Activated T-helper 9 cell treated with anti-CD3 and anti-CD28 coated beads, Interleukin-2, amount 50 U/mL, for 16 hours (primary cell): ENCODE measurements at places on chromosomes 11 and 22.

DNA sequence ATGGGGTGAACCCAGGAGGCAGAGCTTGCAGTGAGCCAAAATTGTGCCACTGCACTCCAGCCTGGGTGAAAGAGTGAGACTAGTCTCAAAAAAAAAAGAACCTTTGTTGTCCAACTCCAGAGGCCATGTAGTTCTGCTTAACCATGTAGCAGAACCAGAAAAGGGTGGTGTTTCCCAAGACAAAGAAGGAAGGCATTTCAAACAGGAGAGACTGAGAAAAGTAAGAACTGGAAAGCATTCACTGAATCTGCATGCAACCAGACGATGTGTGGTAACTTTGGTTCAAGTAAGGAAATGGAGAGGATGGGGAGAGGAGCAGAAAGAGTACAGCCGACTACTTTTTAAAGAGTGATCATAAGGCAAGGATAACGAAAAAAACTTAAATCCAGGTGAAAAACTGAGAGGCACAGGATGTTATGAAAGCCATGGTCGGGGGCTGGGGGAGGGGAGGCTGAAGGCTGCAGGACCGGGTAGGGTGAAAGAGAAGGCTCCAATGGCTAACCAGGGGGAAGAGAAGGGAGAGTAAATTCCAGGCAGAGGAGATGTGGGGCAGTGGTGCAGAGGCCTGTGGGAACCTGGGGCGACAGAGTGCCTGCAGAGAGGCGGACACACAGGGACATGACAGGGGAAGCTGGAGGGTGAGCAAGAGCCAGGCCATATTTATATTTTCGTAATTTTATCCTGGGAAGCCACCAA lies 48.8 kb downstream of the MAPK1 start:
- DNase-seq = no peak

DNA sequence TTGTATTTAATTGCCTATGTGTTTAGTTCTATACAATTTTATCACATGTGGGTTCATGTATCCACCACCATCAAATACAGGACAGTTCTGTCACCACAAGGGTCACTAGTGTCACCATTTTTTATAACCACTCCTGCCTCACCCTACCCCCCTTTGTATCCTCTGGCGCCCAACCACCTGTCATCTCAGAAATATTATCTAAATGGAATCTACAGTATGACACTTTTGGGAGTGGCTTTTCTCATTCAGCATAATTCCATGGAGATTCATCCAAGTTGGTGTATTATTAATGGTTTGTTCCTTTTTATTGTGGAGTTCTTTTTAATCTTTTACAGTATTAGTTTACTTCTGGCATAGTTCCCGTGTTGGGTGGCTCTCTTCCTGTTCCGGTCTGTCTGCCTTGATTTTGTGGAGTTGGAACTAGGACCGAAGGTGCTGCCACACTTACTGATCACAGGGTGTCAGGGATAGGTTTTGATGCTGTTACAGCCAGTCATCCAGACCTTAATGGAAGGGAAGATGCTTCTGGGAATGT lies 58.5 kb downstream of the TNRC6B start:
- no peak for DNase-seq

DNA sequence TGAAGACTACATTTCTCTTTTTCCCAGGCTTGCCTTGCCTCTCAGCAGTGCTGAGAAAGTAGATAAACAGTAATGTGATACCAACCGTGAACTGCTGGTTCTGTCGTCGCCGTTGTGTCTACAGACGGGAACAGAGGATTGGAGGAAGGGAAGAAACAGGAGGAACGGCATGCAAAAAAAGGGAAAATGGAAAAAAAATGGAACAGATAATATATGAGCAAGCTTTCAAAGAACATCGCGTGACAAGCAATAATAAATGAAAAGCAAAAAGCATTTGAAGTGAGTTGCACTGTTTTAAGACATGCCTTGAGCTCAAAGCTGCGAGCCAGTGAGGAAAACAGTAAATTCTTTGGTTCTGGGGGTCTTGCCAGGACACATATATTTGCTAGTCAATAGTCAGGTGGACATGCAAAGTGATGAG lies 305.9 kb downstream of the CADM1 start:
- DNase-seq = no peak

- peak; percentile 42 for DNase-seq
Observed at GRCh38 chr11:13668957-13669521, 571 bp downstream of the FAR1 start.

- DNase-seq = no peak
Observed at GRCh38 chr11:15905366-15906104, 450.8 kb downstream of the SOX6 start.

- DNase-seq = no peak
Observed at GRCh38 chr11:76190376-76190775, 15.9 kb downstream of the WNT11 start.

- DNase-seq = no peak
Observed at GRCh38 chr11:119591836-119592310, 137.1 kb downstream of the NECTIN1 start.

- no peak for DNase-seq
Observed at GRCh38 chr11:73225001-73225686, 7.1 kb downstream of the P2RY2 start.

GRCh38 chr22:33743756-33744155 lies 176.5 kb downstream of the LARGE1 start:
- DNase-seq = no peak

DNA sequence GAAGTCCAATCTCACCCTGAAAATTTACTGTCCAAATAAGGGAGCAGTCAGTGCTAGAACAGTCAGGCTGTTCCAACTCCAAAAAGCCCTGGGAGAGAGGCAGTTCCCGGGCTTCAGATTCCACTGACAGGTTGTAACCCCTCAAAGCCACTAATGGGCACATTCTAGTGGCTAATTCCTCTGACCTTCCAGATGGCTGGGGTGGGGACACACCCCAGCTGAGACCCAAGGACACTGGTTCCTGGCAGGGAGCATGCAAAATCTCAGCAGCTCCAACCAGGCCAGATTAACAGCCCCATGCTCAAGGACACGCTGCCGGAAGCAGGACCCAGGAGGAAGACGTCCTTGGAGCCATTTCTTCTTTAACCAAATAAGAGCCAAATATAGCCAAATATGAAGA lies 92.7 kb downstream of the RPL27A start:
- no peak for DNase-seq

DNA sequence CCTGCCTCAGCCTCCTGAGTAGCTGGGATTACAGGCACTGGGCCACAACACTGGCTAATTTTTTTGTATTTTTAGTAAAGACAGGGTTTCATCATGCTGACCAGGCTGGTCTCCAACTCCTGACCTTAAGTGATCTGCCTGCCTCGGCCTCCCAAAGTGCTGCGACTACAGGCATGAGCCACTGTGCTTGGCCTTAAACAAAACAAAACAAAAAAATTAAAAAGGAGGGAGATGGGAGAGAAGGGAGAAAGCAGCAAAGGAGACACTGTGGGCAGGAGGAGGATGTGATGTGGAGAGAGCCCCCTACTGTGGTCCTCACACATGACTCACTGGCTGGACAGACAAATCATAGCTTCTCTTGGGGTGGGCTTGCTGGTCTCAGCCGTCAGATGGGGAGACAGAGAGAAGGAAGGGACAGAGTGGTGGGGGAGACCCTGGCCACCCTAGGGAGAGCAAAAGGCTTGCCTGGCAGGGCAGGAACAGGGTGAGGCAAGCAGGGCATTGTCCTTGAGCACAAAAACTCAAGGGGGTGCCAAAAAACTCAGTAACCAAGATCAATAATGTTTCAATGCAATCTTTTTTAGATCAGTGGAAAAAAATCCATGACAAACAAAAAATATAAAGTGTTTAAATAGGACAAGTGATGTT lies 31.6 kb downstream of the TPST2 start:
- no peak for DNase-seq

- DNase-seq = no peak
Observed at GRCh38 chr11:15497366-15497765, 382.6 kb downstream of the INSC start.

GRCh38 chr11:125394296-125394695 lies 101.8 kb downstream of the FEZ1 start:
- no peak for DNase-seq

DNA sequence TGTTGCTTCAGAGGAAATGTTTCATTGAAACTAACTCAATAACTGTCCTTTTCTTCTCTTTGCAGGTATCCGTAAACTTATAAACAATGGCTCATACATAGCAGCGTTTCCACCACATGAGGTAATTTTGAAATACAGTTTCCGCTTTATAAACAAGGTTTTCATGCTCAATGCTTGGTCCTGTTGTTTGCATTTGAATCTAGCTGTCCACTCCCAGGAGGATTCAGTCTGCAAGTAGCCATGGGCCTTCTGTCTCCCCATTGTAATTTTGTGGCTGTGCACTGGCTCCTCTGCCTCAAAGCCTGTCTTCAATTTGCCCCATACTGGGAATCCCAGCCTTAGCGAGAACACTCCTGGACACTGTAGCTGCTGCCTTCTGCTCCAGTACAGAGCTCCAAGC lies 34.7 kb downstream of the MUC15 start:
- no peak for DNase-seq

DNA sequence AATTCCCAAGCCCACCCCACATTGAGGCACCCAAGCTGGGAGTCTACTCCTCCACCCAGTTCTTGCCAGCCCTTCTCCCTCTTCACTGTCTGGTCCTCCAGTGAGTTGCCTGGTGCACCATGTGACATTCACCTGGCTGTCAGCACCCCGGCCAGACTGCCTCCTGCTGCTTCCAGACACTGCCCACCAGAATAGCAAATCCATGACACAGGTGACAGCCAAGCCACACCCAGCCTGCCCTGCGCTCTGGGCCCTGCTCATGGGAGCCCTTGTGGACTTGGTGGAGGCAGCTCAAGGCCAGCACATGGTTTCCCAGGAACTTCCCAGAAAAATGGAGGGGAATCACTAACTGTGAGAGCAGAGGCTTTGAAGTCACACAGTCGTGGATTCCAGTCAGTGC lies 96.3 kb upstream of the CSNK2A3 start:
- DNase-seq = no peak

DNA sequence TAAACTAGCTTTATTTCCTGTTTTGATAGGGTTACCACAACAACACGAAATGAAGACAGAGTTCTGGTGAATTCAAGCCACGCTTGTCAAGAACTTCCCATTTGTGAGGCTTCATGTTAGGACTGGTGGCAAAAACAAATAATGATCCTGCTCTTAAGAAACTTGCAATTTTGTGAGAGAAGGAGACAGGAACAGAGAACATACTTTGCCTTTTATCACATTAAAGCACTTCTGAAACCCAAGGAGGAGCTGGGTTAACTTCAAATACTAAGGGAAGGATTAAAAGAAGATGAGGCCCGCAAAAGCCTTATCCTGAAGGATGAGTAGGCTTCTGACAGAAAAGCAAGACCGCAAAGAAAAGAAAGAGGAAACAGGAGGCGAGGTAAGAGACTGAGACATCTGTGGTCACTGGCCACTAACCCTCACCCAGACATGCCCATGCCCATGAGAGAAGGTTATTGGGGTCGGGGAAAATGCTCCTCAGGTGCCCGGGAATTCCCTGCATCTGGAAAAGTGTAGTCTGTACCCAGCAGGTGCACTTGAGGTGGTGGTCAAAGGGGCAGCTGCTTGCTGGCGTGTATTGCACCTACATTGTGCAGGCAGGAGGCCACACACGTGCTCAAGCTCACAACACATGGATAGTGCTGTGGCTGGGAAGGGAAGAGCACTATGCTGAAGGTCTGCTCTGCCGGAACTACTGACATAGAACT lies 50.5 kb downstream of the MAPK1 start:
- peak; percentile 1 for DNase-seq

DNA sequence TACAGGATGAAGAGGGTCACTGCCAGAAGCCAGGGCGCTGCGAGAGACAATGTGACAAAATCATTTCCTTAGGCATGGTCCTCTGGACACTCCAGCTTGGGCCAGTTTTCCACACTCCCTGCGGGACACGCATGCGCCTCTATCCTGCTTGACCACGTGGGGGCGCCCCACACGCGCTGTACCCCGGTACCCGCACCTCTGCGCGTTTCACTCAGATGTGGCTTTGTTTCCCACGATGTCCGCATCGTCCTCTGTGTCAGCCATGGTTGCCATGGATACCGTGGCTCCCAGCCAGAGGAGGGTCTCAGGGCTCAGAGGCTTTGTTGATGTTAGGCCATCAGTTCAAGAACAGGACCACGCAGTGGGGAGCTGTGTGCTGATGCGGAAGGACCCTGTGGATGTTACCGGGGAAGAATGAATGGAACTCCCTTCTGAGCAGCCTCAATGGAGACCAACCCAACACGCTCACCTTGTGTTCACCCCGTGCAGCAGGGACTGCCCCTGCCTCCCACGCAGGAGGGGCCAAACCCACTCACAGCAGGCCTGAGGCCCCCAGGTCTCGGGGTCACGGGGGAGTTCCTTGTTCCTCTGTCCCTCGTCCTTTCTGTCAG lies 101.1 kb upstream of the SLC22A12 start:
- peak; percentile 5 for DNase-seq

- DNase-seq = no peak
Observed at GRCh38 chr11:31676280-31676982, 134.7 kb downstream of the PAX6 start.

DNA sequence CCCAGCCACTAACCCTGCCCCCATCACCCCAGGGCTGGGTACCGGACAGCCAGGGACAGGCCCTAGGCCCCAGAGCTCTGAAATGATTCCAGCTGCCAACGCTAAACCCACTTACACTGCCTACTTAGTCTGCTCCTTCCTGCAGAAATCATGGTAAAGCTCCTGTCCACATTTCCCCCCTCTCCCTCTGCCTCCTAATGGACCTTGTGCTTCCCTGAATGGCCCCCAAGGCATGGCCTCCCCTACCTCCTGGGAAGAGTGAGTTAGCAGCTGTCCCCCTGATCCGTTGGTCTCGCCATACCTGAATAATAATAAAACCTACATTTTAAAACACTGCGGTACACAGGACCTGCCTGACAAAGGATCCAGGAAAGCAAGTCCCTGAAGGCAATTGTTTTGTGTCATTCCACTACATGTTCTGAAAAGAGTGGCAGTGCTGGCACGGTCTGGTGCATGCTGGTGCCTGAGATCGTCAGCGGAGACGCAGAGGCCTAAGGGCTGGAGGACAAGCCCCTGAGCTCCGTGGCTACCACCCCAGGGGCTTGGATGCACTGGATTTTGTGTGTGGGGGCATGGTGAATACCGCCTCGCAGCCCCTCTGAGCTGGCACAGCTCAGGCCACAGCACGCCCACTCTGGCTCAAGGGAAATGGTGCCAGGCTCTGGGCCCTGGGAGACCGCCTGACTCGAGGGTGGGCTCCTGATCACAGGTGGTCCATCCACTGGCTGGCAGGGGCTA lies 186.3 kb downstream of the CTTN start:
- DNase-seq = no peak

- no peak for DNase-seq
Observed at GRCh38 chr11:65958774-65959420, 2.6 kb upstream of the SART1 start.
